ENCODE measurements at places on chromosomes 1 and 21. TPM values are rescaled to one million over a fixed set of nuclear protein-coding genes. Genes with fewer than 3 reads are reported as not detected.

SCNM1 gene
- total RNA-seq = 48.1 TPM

CELA2A gene
- not detected for total RNA-seq

DEPDC1 gene
- 12.4 TPM for total RNA-seq

COL6A1 gene
- 18.9 TPM for total RNA-seq

ALX3 gene
- not detected for total RNA-seq

EFNA1 gene
- total RNA-seq = 26.0 TPM

XCL1 gene
- total RNA-seq = not detected

AADACL4 gene
- total RNA-seq = not detected

S100A2 gene
- total RNA-seq = 37.7 TPM

C1QTNF12 gene
- total RNA-seq = 1.2 TPM

SERINC2 gene
- total RNA-seq = 26.9 TPM

CORT gene
- total RNA-seq = 0.23 TPM

Data from A549 treated with Hydrocortisone at 1 μM for 4 hours (cell line).